Substantia nigra (tissue), 51 donors: ENCODE measurements at places on chromosomes 1 and 21.

GRCh38 chr1:45942411-45942810 is 139.0 kb downstream of the MAST2 start:
- DNase-seq: no peak

GRCh38 chr1:222167111-222167510 is 380.8 kb downstream of the HHIPL2 start:
- no peak for DNase-seq

DNA sequence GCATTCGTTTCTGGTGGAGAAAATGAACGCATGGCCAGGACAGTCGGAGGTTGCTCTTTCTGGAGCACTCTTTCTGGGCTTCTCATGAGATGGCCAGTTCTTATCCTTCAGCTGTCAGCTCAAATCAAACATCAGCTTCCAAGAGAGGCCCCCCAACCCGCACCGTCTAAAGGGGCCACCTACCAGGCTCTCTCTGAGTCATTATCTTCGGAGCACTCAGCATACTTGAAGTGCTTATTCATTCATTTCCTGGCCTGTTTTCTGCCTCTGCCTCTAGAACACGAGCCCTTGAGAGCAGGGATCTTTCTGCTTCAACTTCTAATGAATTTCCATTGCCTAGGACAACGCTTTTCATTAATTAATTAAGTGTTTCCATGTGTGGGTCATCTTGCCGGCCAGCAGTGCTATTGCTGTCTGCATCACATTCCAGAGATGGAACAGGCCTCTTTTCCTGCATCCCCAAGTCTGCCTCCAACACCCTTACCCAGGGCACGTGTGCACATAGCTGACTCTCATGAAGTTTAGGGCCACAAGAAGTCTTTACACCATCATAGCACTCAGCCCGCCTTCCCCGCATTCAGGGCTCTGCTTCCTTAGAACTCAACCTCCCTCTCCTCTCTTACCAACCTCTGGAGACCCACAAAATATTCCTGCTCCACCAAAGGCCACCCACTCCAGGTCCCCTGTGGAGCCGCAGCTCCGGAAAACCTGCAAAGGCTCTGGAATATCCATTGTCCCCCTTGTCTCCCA is 52.1 kb upstream of the LAPTM5 start:
- DNase-seq: no peak

GRCh38 chr1:226589008-226589733 is 40.6 kb downstream of the STUM start:
- no peak for DNase-seq

GRCh38 chr1:145857170-145857569 is 1.7 kb downstream of the PIAS3 start:
- no peak for DNase-seq

- no peak for DNase-seq
Observed at GRCh38 chr1:60813071-60813470, 269.3 kb upstream of the NFIA start.
